ENCODE measurements at places on chromosomes 3 and 15.

DNA sequence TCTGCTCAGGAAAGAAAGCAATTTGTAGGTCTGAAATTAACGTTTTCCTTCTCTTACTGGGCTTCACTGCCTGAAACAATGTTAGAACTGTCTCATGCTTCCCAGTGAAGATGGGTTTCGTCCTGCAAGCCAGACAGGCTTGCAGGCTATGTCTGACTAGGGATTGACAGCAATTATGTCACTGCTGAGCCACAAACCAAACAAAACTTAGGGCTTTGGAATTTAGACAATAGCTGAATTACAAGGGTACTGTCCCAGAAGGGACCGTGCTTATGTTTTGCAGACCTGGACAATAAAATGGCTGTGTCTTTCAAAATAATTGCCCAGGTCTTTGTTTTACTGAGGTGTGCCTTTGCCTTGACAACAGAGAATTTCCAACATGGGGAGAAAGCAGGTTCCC, 46.3 kb upstream of the CCDC80 start:
- no peak for DNase-seq

- no peak for DNase-seq
Observed at GRCh38 chr3:62677926-62678325, 197.3 kb downstream of the CADPS start.

DNA sequence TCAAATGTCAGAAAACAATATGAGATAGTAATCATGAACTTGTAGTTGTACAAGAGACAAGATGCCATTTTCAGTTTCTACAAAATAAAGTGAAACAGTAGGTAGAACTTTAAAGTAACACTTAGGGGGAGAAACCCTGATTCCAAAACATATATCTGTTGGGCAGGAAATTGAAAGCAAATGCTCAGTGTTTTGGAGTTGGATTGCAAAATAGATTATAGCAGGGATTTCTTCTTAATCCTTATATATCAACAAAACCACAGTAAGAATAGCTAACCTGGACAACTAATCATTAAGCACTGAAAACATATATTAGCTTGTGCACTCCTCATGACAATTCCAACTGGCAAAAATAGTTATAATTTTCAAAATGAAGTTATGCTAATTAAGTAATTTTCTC, 46.9 kb downstream of the COMMD2 start:
- no peak for DNase-seq

- DNase-seq = peak; percentile 72
Observed at GRCh38 chr15:64153480-64154367, 2.2 kb downstream of the SNX22 start.

DNA sequence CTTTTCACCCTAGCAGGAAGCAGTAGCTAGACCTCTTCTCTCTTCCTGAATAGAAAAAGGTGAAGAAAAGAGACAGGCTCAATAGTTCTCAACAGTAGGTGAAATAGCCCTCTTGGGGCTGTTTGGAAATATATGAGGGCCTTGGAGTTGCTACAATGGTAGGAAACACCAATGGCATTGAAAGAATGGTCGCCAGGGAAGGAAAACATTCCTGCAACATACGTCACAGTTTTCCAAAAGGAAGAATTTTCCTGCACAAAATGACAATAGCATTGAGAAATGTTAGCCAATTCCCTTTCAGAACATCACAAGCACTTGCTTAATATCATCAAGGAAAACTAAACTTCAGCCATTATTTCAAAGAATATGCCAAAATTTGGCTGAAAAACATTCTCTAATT, 484.5 kb downstream of the IGSF11 start:
- DNase-seq = no peak

GRCh38 chr15:28955160-28955992, 69.6 kb downstream of the APBA2 start:
- DNase-seq = no peak

DNA sequence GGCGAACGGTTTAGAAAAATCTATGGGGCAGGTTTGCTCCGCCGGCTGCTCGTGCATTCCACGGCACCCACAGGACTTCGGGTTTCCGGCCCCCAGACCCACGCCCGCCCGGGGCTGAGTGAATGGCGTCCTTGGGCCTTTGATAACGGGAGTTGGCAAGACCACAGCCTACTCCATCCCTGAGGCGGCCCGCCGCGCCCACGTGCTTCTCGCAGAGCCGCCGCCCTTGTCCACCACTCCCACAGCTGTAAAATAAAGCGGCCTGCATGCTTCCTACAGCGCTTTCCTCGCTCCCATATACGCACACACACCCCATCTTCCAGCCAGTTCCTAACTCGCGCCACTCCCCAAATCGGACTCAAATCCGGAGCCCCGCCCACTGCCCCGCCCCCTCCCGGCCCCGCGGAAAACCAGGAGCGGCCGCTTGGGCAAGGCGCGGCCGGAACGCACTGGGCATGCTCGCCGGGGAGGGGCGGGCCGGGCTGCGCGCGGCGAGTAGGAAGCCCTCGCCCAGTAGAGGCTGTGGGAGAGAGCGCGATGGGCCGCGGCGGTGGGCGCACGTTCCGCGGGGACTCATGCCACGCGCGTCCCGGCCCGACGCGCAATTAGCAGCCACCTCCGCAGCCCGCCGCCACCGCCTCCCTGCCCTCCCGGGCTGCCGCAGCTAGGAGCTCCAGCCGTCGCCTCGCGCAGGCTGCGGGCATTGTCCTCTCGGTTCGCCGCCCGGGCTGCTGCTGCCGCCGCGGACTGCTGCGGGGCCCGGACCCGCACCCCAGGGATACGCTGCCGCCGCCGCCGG, at the start of gene RAP2B:
Gene RAP2B, plus strand, starts transcription at position 513 of the 799 bp plus-strand sequence. CDS start 468 bp downstream, outside the sequence.
- peak; percentile 88 for DNase-seq

- DNase-seq = peak; percentile 57
Observed at GRCh38 chr3:183073839-183074238, 25.5 kb downstream of the MCCC1 start.

DNA sequence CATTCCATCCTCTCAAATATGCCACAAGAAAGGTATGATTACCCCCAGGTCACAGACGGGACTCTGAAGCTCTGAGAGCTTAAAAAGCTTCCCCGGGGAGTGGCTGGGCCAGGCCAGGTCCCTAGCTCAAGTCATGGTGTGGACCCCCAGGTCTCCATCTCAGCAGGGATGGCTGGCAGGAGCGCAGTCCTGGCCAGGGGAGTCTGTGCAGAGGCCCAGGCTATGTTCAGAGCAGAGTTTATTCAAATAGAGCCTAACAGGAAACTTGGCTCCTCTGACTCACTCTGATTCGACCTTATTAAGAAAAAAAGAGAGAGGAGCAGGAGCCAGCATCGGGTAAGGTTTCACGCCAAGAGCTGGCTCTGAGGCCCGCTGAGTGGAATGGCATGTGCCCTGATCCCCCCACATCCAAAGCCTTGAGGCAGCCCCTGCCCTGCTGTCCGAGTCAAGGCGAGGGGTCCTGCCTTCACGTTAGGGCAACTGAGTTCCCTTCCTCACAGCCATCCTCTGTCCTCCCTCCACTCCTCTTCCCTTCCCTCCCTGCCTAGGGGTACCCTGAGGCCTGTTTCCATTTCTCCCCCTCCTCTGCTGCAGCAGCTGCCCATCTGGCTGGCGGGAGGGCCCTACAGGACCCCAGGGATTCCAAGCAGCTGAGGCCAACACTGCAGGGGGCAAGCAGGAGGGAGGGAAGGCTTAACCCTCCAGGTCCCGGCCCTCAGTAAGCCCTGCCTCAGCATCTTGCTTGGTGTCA, 1.9 kb upstream of the LOXL1 start:
- peak; percentile 76 for DNase-seq

DNA sequence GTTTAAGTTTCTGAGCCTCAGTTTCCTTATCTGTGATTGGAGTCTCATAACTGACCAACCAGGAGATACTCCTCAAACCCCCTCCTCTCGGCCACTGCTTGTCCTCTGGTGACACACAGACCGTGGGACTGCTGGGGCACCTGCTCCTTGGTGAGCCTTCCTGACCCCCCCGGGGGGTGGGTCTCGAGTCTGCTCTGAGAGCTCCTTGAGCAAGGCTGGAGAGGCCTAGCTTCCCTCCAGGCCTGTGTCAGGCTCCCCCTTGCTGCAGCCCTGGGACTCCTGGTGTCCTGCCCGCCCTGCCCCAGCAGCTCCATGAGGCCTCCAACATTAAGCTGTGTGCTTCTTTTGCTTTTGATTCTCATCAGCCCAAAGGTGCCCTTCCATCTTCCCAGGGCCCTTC, 27.7 kb downstream of the SRPRB start:
- DNase-seq = no peak

- DNase-seq = no peak
Observed at GRCh38 chr3:86257955-86258641, 732.9 kb downstream of the VGLL3 start.

- no peak for DNase-seq
Observed at GRCh38 chr15:22259881-22260421, 179.6 kb downstream of the OR4M2 start.

GRCh38 chr3:167673221-167673620, 19.5 kb upstream of the WDR49 start:
- DNase-seq = no peak

GRCh38 chr3:52277972-52278509, 408 bp downstream of the WDR82 start:
- peak; percentile 56 for DNase-seq

DNA sequence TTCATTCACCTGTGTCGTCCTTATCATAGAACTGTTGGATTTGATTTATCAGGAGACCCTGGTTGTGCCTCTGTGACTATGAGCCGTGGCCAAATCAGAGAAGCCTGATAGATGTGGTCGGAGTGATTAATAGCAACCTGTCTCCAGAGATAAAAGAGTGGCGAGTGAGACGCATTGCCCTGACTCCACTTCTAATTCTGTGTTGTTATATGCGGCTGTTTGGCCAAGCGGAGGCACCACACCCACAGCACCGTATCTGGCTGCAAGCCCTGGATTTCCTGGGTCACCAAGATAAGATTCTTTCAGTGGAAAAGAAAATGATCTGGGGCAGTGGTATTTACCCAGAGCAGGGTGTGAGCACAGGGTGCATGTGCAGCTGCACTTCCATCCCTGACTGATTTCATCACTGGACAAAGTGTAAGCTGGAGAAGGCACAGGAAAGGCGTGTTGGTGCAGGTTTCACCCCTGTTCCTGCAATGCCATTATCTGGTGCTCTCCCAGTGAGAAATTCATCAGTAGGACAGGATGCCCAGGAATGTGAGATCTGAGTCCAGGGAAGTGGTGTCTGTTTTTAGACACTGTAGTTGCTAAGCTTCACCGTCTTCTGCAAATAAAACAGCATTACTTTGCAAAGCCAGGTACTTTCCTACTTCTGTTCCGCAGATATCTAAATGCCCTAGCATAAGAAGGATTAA, 84.6 kb downstream of the CD47 start:
- no peak for DNase-seq

- DNase-seq = no peak
Observed at GRCh38 chr3:157738441-157738840, 235.2 kb upstream of the VEPH1 start.

- DNase-seq = no peak
Observed at GRCh38 chr3:99933971-99934750, 116.5 kb downstream of the CMSS1 start.

DNA sequence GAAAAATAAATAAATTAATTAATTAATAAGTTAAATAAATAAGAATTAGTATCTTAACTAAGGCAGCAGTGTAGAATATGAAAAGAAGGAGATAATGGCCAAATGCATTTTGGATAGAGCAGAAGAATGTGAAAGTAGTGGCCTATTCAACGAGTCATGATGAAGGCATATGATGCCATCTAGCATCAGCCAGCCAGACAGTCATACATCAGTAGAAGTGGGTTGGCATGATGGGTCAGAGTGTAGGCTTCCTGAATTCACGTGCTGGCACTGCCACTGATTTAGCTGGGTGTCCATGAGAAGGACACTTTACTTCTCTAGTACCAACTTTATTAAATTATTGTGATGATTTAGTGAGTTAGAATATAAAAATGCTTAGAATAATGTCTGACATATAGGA, 256.1 kb upstream of the ARPP21 start:
- DNase-seq = no peak

- DNase-seq = no peak
Observed at GRCh38 chr3:81549831-81550230, 211.6 kb downstream of the GBE1 start.

DNA sequence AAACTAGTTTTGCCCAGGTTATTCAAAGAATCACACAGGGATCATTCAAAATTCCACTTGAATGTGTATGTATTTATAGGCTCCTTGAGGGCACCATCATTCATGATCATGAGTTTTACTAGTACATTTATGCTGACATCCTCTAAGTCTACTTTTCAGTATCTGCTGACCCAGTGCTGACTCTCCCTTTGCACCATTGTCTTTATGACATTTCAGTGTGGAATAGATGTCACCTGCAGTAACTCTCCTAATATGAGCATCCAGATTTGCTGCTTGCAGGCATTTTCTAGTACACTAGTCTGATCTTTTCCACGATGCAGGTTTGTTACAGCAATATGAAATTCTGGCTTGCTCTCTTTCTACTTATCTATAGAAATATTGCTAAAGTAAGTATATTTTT, 1603.5 kb downstream of the SI start:
- DNase-seq = no peak

DNA sequence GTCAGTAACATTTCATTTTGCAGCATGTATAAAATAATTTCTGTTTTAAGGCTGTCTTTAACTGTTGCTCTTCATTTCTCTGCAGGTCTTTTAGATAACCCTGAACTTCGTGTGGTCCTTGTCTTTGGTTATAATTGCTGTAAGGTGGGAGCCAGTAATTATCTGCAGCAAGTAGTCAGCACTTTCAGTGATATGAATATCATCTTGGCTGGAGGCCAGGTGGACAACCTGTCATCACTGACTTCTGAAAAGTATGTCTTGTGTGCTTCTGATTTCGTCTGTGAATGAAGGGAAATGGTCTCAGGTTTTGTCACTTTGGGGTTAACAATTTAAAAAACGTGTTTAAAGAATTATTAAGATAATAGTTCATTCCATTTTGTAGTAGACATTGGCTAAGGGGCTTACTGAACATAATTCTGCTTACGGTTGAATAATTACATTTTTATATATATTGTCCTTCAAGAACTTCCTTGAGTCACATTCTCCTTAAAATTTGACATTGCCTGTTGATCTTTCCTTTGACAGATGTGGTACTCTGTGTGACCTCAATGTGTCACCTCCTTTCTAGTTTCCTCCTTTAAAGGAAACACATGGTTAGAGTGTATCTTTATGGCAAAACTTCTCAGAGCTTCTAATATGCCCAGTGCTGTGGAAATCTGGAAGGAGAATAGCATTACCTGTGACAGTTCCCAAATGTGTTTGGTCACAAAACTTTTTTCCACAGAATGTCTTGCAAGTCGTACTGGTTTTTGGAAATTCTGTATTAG, 26.3 kb downstream of the FBXO22 start:
- DNase-seq = no peak
